ENCODE measurements at places on chromosomes 12 and 14.

DNA sequence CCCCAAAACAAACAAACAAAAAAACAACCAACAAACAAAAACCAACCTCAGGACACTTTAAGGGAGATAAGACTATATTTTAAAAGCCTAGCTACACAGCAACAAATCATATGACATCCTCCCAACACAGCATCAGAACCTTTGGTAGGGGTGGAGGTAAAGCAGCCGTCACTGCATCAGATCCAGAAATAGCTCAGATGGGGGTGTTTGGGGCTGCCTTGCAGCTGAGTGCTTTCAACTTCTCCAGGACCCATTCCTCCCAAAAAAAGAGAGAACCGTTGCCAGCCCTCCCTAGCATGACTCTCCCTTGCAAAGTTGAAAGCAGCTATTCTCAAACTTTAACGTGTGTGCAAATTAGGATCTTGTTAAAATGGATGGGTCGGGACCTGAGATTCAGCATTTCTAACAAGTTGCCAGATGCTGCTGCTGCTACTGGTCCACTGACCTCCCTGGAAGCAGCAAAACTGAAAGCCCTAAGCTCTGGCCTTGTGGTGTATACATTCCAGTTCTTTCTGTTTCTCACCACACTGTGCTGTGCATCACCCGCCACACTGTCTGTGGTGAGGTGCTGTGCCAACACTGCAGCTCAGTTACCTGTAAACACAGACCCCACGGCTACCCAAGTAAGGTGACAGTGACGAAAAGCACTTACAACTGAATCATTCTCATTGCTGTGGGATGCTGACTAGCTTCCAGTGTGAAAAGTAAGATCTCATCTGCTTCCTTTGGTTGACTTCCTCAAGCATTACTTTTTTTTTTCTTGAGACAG lies 54.0 kb downstream of the SLC38A1 start:
- no peak for DNase-seq

DNA sequence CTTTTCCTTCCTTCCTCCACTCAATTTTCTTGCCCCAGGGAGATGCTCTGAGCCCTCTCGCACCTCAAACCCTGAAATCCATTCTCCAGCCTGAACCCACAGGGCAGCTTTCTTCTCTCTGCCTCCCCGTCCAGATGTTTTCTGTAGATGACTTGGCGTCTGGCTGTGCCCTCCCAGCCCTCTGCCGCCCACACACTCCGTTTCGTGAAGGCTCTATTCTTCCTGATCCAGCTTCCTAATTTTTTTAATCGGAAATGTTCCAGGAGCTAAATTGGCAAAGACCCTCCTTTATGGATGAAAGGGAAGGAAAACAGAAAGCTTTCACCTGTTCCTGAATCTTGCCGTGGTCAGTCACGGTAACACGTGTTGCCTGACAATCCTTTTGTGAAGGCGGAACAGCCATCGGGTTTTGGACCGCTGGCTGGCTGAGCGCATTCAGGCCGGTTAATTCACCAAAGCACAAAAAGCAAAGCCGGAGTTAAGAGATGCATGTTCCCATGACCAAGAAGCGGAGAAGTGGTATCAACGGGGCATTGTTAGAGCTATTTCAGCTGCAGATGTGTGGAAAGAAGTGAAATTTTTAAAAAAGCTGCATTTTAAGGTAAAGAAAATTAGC lies 70.2 kb upstream of the FBRSL1 start:
- no peak for DNase-seq

DNA sequence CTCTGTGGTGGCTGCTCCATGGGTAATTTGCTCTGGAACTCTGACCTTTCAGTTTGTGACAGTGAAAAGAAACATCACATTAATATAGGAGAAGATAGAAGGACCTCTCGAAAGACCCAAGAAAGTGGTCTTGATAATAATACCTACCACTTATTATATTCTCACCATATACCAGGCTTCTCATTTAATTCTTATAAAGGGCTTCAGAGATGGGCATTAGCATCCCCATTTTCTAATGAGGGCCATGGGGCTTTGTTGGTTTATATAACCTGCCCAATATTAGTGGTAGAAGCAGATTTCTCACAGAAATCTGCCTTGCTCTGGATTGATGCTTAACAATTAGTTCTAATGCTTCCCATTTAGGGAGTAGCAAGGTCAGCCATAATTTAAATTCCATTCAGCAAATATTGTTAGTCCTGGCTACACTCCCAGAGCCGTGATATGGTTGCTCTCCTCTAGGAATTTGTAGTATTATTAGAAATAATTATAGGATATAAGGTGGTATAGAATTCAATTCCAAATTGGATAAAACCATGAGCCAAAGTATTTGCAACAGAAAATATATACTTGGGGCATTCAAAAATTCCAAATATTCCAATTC lies 7.4 kb upstream of the AMIGO2 start:
- no peak for DNase-seq

DNA sequence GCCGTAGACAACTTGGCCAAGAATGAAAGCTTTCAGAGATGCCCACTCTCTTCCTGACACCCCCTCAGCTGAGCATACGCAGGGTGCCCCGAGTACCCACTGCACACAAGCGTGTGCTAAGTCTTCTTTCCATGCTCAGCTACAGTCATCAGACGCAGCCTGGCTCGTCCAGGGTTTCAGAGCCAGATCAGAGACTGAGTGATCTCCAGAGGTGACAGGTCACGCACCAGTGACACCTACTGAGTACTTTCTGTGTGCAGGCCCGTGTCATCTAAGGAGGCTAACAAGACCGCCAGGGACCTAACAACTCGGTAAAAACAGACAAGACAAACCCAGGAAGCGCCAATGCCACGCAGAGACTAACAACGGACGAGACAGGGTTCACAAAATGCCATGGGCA lies 25.1 kb downstream of the STX2 start:
- DNase-seq: no peak

- DNase-seq: no peak
These were observed 44.7 kb downstream of the KCTD10 start for GRCh38 chr12:109432431-109432830.

- DNase-seq: peak; percentile 36
These were observed 79.1 kb downstream of the KCNK13 start for GRCh38 chr14:90140956-90141316.

GRCh38 chr12:116165036-116165425 lies 112.5 kb downstream of the MED13L start:
- DNase-seq: no peak

GRCh38 chr12:85237327-85237726 lies 42.7 kb upstream of the ALX1 start:
- DNase-seq: no peak

DNA sequence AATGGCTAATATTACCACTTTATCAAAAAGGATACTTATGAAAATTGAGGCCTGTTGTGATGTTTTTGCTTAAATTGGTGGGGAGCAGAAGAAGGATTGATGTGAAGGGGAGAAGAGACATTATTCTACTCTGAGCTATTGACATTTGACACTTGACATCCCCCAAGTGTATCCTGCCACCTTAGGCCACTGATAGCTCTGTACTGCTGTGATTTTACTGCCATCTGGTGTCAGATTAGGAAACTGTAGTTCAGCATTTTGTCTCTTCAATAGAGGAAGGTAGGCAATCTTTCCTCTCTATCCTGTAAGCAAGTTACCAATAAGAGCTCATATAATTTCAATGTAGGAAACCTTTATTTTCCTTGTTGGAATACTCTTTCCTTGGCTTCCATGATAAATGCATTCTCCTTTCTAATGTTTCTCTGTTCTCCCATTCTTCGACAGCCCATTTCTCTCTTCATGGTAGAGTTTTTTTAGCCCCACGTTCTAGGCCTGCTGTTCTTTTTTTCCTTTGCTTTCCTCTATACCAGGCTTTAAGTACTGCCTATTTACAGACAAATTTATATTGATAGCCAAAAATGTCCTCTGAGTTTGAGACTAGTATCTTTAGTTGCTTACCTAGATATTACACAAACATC lies 46.3 kb downstream of the PPHLN1 start:
- no peak for DNase-seq

DNA sequence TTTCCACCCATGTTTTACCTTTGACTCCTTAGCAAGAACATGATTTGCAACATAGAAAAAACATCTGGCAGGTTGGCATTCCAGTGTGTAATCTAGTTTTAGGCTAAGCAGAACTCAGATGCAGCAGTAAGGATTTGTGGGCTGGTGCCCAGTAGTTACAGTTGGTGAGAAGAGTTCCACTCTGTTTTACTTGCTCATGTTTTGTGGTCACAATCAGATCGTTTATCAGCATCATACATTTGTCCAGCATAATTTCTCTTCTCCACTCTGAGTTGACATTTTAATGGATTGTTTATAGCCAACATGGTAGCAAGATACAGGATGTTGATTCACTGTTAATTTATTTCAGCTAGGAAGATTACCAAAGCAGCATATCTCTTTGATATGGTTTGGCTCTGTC lies 120.0 kb downstream of the PDE6H start:
- no peak for DNase-seq

GRCh38 chr12:11853126-11853525 lies 203.7 kb downstream of the ETV6 start:
- DNase-seq: no peak

DNA sequence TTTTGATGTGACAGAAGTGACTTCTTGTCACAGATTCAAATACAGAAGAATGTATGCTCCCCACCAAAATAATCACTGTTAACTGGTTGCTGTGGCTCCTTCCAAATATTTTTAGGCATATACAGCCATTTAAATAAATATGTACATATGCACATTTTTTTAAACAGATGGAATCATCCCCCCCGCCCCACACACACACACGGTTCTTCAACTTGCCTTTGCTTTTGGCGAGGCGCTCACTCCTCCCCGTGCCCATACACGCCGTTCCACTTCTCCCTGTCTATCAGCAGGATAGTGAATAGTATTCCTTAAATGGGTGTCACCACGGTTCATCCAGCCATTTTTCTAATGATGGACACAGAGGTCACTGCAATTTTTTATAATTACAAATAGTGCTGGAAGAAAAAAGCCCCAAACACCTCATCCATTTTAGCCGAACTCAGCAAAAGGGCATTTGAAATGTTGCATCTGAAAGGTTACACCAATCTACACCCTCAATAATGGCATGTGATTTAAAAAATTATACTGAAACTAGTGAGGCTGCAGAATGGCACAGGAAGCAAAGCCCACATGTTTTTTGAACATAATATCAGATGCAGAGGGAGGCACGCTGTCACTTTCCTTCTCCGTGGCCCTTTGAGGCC lies 39.2 kb upstream of the MEG3 start:
- DNase-seq: no peak

- DNase-seq: no peak
These were observed 21.3 kb upstream of the RHOJ start for GRCh38 chr14:63182968-63183367.

DNA sequence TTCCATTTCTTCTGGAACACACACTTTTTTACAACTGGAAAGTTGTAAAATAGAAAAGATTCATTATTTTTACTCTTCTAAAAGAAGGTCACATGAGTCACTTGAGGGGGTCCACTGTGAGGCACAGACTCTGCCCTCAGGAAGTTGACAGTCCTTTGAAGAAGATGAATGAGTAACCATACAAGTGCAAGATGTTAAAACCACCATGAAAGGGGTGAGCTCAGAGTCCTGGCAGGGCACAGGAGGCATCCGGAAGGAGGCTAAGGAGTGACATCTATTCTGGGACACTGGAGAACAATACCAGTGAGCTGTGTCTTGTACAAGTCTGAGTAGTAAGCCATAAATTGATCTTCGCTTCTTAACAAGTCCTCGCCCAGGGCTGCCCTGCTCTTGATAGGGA lies 126.0 kb upstream of the FRMD6 start:
- no peak for DNase-seq

DNA sequence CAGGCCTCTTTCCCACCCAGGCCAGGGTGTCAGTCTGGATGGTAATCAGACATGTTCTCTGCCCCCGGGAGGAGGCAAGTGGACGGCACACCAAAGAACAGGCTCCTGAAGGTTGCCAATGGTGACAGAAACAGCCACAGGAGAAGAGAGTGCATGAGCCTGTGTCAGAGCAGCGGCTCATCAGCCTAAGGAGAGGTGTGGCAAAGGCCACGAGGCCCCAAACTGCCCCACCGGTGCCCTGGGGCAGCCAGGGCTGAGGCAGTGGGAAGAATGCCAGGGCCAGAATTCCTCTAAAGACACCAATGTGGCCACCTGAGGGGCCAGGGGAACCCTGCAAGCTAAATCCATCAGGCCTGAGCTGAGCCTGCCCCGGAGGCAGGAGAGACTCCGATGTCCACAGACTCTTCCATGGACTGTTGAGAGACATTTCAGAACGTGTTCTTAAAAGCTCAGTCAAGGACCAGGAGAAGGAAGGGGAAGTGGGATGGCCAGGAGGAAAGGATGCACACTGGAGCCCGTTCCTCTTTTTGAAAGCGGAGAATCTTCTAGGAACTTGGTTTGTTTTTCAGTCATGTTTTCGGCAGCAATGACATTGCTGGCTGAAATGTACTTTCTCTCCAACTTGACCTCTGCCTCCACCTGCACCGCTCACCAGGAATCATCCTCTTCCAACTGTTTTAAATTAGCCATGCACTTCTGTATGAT lies 176.3 kb upstream of the FKBP4 start:
- DNase-seq: no peak

GRCh38 chr12:67453191-67453590 lies 184.0 kb downstream of the CAND1 start:
- DNase-seq: no peak

- no peak for DNase-seq
These were observed 8.6 kb upstream of the FRMD6 start for GRCh38 chr14:51643140-51643539.

GRCh38 chr12:49972641-49973360 lies at the start of gene AQP6:
AQP6 (plus strand) TSS chr12:49972947; CDS start chr12:49973174, 227 bp downstream.
- DNase-seq: no peak

GRCh38 chr12:120994059-120994458 lies 15.7 kb downstream of the HNF1A start:
- DNase-seq: no peak

GRCh38 chr14:68217791-68218340 lies 398.3 kb downstream of the RAD51B start:
- DNase-seq: no peak

DNA sequence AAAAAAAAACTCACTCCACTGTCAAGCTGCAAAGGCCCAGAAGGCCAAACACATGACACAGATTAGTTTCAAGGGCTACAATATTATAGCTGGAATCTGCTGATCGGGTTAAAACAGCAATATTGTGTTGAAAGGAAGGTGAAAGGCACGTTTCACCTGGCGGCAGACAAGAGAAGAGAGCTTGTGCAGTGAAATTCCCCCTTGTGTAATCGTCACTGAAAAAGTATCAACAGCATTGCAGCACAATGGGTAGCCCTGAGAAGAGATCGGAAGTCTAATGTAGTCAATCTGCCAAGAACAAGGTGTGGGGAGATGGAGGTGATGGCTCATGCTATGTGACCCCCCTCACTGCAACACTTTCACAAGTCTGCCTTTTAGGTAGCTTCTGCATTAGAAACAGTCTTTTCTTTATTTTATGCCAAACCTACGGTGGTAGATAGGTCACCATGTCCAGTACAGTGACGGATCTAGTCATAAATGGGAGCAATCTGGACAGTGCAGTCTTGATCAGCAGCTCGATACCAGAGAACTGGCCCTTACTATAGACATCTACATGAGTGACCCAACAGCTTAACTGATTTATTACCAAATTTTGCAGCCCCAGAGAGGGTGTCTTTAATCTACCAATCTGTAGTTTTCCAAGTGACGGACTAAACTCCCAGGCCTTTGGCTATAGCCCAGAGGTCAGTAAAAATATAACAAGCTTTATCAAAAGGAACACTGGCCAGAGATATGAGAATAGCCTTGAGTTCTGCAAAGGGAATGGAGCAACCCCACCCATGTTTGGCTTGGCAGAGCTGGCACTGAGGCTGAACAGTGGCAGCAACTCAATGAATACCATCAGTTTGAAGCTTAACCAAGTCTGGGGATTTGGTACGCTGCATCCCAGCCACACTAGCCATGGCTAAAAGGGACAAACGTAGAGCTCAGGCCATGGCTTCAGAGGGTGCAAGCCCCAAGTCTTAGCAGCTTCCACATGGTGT lies 35.4 kb downstream of the SPTSSA start:
- no peak for DNase-seq
